CD4-positive, alpha-beta T cell (primary cell): ENCODE measurements at places on chromosomes 12 and 14.

DNA sequence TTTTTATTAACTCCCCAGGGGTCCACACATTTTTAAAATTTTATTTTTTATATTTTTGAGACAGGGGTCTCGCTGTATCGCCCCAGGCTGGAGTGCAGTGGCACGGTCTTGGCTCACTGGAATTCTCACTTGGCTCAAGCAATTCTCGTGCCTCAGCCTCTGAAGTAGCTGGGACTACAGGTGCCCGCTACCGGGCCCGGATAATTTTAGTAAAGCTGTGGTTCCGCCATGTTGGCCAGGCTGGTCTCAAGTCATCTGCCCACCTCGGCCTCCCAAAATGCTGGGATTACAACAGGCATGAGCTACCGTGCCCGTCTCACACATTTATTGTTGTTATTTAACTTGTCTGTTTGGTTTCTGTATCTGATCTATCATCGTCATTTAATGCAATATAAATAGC, 307.4 kb downstream of the TMTC2 start:
- no peak for DNase-seq

DNA sequence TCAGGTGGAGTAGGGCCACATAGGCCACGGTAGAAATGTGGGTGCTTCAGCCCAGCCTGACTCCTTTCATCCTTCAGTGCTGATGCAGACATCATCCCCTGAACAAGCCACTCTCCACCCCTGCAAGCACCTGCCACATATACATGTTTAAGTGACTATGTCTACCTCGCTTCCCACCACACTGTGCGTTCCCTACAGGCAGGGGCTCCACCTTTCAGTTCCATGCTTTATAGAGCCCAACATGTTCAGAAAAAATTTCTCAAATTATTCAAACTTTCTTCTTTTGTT, 11.6 kb downstream of the SLC7A7 start:
- DNase-seq = no peak

DNA sequence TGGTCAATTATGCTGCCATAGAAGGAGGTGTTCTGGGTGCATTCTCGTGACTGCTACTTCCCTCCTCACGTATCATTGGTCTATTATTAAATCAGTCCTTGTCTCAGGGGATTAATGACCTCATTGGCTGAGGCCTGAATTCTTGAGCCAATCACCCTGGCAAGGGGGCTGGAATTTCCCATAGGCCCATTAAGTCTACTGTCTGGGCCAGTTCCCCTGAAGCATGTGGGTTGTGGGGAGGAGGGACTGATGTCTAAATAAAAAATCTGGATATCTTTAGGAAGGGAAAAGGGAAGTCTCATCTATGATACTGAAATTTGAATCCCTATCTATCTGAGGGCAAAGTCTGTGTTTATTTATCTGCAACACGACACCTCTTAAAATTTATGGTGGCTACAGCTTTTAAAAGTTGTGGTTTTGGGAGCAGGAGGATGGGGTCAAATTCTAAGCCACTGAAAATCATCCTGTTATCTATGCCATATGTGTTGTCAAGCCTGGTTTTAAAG, 71.9 kb downstream of the DYRK2 start:
- DNase-seq = no peak

- peak; percentile 24 for DNase-seq
These were observed 4.7 kb downstream of the FOS start for GRCh38 chr14:75283162-75283832.

DNA sequence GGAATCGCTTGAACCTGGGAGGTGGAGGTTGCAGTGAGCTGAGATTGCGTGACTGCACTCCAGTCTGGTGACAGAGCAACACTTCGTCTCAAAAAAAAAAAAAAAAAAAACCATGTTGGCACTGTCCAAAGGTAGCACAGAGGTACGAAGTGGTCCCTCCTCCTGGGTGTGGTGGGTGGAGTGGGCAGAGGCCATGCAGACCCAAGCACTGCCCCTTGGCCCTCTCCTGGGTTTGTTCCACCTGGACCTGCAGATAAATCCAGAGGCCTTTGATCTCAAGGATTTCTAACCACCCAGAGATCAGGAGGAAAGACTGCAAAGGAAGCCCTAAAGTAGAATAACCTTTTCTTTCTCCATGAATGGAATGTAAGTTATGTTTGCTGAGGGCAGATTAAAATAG, 8.7 kb upstream of the GALNT6 start:
- DNase-seq = no peak

GRCh38 chr12:130960058-130960457, 6.4 kb downstream of the ADGRD1 start:
- no peak for DNase-seq

DNA sequence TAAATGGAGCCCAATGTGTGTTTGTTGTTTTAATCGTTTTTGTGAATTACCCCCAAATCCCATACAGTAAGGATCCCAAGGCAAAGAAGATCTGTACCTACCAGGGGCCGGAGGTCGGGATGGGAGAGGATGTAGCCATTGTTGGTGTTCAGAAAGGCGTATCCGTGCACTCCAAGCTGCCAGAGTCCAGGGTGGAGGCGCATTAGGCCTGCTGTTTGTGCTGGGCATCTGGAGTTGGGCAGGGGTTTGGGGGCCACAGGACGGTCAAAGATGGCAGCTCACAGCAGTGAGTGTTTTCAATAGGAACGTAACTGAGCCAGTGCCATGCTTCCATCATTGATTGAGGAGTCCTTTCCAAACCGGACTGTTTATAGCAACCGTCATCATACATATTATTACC, 40.2 kb downstream of the CACNA2D4 start:
- no peak for DNase-seq
